ENCODE measurements at places on chromosomes 13 and 19. TPM values are rescaled to one million over a fixed set of nuclear protein-coding genes. Genes with fewer than 3 reads are reported as not detected.
A peak's percentile ranks its signal among the peaks of the same experiment; 100 is the strongest.

Gene TEX29
- total RNA-seq, result 0.89 TPM

DNA sequence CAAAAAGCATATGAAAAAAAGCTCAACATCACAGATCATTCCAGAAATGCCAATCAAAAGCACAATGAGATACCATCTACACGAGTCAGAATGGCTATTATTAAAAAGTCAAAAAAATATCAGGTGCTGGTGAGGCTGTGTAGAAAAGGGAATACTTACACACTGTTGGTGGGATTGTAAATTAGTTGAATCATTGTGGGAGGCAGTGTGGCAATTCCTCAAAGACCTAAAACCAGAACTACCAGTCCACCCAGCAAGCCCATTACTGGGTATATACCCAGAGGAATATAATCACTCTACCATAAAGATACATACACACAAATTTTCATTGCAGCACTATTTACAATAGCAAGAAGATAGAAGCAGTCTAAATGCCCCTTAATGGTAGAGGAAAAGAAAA is 529.9 kb downstream of the SLITRK1 start:
- DNase-seq, result no peak

Gene PABPC3
- total RNA-seq, result 0.28 TPM

GRCh38 chr13:30685320-30685859 is 50.0 kb upstream of the ALOX5AP start:
- no peak for DNase-seq

DNA sequence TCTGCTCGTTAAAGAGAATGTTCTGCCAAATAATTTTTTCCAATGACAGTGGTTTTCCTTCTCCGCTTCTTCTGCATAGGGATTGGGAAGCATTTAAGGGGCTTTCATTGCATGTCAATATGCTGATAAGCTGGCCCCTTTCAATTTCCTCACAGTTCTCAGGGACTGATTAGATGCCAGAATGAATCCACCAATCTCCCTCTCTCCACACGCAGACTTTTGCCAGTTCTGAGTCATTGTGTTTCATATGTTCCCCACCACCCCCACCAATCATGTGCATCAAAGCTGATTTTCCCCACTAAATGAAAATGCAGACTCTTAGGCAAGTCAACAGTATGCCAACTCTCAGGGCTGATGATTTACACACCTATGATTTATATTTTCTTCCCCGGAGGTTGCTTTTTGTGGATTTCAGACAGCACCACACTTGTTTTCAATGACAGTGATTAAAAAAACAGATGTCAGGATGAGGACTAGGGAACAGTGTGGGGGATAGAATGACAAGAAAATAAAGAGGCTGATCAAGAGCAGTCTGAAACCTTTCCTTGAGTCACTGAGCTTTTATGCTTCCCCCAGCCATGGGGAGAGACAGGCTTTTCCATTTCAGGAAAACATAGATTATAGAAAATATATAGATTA is 47.9 kb upstream of the C13orf42 start:
- DNase-seq, result no peak

DNA sequence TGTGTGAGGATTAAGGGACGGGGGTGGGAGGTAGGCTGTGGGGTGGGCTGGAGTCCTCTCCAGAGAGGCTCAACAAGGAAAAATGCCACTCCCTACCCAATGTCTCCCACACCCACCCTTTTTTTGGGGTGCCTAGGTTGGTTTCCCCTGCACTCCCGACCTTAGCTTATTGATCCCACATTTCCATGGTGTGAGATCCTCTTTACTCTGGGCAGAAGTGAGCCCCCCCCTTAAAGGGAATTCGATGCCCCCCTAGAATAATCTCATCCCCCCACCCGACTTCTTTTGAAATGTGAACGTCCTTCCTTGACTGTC is 5.5 kb downstream of the FOSB start:
- no peak for DNase-seq

DNA sequence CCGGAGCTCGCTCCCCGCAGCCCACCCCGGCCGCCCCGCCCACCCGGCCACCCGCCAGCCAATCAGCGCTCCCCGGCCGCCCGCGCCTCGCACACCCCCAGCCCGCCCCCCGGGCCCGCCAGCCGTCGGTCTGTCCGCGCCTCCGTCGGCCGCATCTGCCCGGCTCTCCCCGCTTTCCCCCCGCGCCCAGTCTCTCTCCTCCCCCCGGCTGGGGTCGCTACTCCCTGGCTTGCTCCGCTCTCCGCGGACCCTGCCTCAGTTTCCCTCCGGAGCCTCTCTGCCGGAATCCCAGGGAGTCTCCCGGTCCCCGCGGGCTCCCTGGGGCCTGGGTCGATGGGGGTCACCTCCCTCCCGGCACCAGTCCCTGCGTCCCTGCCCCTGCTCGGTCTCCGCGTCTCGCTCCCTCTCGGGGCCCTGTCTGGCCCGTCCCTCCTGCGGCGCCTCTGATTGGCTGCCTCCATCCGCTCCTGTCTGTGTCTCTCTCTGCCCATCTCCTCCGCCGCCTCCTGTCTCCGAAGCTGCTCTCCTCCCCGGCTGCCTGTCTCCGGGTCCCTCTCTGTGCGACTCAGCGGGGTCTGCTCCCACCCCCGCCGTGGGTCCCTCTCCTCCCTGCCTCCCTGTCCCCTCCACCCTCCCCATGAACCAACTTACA is 484 bp downstream of the IL11 start:
- no peak for DNase-seq

DNA sequence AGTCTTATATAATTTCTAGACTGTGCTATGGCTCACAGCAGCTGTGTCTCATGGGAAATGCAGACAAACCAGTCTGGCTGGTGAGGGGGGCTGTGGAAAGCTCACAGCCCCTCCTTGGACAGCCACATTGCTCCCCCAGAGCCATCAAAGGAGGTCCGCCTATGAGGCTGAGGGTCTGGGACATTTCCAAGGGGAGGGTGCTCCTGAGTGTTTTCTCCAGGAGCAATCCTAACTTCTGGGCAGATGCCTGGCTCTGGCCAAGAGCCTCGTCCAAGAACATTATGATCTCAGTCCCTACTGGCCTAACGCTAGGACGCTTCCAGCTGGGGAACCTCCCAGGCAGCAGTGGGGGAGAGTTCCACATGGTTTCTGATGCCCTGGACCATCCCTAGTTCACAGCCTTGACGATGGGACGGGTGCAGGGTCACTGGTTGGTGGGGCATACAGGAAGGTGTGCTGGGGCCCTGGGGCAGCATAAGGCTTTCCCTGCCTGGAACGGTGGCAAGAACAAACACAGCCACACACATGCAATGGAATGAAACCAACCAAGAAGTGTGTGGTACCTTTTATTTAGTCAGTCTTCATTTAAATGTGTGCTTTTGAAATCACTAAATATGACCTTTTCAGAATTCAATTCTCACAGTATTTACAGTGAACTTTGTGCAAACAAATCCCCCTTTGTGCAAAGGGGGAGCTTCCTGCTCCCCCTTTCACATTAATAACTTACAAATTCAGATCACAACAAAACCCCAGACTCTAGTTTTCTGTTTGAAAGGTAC is 60.6 kb downstream of the CDADC1 start:
- DNase-seq, result peak; percentile 46

DNA sequence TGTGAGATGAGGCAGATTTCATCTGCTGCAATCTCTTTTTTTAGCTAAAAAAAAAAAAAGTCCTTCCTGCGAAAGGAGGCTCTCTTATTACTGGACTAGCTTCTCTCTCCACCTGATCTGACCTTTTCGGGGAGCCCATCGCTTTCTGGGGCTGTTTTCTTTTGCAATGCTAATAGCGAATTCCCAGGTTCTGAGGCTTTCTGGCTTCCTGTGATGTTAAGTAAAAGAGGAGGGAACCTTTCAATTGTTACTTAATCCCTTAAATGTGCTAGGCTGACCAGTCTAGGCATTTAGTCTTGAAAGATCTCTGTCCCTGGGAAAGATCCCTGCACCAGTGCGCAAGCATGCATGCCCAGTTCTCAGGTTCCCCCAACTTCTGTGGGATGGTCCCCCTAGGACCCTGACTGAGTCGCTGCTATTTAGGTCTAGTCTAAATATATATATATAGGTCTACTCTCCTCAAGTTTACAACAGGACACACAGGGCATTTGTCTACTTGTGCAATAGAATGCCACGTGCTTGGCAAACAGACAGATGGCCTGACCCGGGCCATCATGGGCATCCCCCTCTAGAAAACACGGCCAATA is 224.7 kb downstream of the ZNF536 start:
- no peak for DNase-seq

DNA sequence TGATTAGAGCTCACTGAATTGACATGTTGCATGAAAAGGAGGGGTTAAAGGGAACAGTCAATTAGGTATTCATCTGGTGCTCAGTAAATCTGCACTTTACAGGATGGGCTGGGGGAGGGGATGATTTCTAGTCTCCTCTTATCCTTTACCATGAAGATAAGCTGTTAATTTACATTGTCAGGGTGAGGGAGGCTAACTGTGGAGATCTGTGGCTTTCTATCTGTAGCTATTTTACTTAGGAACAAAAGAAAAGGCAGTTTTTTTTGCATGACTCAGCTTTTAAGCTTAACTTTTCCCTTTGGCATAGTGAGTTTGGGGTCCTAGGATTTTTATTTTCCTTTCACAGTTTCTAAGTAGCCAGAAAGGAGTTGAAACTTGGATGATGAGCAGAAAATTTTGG is 253.3 kb downstream of the LMO7 start:
- no peak for DNase-seq

Gene KIRREL2
- 0.11 TPM for total RNA-seq

DNA sequence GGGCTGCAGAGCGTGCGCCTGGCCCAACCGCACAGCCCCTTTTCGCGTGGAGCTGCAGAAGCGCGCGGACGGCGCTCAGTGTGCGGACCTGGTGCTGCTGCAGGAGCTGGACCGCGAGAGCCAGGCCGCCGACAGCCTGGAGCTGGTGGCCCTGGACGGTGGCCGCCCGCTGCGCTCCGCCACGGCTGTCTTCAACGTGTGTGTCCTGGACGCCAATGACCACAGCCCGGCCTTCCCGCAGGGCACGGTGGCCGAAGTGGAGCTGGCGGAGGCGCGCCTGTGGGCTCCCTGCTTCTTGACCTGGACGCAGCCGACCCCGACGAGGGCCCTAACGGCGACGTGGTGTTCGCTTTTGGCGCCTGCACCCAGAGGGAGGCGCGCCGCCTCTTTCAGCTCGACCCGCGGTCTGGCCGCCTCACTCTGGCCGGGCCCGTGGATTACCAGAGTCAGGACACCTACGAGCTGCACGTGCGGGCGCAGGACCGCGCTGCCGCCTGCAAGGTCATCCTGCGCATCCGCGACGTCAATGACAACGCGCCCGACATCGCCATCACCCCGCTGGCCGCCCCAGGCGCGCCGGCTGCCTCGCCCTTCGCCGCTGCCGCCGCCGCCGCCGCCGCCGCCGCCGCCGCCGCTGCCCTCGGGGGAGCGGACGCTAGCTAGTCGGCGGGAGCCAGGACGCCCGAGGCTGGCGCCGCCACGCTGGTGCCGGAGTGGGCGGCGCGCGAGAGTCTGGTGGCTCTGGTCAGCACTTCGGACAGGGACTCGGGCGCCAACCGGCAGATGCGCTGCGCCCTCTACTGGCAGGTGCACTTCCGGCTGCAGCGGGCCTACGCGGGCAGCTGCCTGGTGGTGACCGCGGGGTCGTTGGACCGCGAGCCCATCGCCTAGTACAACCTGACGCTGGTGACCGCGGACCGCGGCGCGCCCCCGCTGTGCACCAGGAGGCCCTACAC is 172.2 kb downstream of the OLFM4 start:
- DNase-seq, result no peak

Gene TNFSF11
- total RNA-seq, result 0.81 TPM

Gene SHISA7
- total RNA-seq, result not detected

DNA sequence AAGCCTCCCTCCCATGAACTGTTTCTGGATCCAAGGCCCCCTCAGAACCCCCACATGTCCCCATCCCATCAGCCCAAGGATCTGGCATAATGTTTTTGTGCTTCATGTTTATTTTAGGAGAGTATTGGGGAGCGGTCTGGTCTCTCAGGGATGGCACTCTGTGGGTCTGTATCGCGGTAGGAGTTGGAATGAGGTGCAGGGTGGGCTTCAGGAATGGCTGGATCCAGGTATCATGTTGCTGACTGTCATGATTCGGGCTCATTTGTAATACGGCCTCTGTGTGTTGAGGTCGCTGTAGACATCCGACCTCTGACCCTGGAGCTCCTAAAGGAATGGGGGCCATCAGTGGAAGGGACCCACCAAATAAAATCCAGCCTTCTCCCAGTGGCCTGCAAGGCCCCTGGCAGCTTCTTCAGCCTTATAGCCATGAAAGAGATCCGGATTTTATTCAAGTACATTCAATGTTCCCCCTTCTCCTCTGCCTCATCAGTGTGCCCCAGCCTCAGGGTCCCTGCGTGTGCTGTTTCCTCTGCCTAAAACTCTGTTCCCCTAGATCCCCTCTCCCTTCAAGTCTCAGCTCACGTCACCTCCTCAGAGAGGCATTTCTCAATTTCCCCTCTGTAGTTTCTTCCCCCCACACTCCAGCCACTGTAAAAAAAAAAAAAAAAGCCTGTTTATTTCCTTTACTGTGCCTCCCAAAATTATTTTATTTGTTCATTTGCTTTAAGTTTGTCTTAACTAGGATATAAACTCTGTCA is 2.2 kb downstream of the HCST start:
- DNase-seq, result no peak

GRCh38 chr19:35774274-35775045 is 904 bp upstream of the ARHGAP33 start:
- no peak for DNase-seq

- no peak for DNase-seq
Observed at GRCh38 chr13:26325876-26326275, 71.9 kb downstream of the CDK8 start.

Gene CYP4F11
- total RNA-seq, result 14.3 TPM

DNA sequence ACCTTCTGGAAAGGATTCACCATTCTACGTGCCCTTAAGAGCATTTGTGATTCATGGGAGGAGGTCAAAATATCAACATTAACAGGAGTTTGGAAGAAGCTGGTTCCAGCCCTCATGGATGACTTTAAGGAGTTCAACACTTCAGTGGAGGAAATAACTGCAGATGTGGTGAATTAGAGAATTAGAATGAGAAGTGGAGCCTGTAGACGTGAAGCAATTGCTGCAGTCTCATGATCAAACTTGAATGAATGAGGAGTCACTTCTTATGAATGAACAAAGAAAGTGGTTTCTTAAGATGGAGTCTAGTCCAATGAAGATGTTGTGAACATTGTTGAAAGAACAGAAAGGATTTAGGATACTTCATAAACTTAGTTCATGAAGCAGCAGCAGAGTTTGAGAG is 129.1 kb downstream of the TNFRSF19 start:
- DNase-seq, result no peak

DNA sequence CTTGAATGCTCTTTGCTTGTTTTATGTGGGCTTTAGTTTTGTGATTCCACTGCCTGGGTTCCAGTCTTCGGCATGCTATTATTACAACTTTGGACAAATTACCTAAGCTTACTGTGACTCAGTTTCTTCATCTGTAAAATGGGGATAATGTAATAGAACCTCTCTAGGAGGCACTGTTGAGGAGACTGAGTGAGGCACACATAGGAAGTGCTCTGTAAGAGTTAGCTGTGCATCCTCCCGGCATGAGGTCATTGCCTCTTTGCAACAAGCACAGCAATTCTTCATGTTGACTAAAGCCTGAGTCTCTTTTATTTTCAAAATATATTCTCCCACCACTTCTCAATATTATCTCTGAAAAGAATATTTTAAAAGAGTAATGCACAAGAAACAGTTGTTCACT is 227.4 kb downstream of the DLEU7 start:
- DNase-seq, result no peak

Gene SH2D3A
- 46.7 TPM for total RNA-seq
